AG04450 (cell line): ENCODE measurements at places on chromosomes 13 and 19.

DNA sequence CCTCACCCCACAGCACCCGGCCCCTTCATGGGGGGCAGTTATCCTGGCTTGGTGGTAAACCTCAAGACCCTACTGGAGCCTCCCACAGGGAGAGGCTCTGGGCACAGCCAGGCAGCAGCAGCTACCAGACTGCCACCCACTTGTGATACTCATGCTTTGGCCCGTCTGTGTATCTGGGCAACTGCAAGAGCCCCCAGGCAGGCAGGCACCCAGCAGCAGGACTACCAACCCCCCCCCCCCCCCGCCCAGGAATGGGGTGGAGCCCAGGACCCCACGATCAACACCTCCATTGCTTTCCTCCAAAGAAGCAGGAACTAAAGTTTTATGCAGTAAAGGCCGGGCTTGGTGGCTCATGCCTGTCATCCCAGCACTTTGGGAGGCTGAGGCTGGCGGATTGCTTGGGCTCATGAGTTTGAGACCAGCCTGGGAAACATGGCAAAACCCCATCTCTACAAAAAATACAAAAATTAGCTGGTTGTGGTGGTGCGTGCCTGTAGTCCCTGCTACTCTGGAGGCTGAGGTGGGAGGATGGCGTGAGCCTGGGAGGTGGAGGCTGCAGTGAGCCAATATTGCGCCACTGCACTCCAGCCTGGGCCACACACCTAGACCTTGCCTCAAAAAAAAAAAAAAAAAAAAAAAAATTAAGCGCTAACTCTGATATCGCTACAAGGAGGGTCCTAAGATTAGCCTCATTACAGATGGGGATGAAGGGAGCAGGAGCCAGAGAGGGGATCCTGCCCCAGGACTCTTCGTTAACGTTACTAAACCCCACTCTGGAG lies 1.1 kb upstream of the LYL1 start:
- no peak for DNase-seq

DNA sequence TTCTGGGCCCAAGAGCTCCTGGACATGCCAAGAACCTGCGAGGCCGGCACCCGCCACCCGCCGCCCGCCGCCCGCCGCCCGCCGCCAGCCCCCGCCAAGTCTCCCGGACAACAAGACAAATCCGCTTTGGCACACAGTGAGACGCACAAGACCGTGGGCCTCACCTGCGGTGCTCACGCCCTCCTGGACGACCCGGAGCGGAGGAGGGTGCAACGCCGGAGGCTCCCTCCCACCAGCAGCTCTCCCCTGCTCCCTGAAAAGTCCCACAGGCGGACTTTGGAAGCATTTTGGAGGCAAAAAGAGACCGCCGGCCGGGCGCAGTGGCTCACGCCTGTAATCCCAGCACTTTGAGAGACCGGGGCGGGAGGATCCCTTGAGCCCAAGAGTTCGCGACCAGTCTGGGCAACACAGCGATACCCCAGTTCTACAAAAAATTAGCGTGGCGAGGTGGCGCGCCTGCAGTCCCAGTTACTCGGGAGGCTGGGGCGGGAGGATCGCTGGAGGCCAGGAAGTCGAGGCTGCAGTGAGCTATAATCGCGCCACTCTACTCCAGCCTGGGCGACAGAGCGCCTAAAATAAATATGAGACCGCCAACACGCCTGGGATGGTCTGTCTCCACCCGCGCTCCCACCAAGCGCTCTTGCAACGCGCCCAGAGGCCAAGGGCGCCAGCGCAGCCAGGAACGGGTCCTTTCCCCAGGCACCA lies 783 bp downstream of the RHPN2 start:
- DNase-seq, result no peak

- DNase-seq, result no peak
These were observed 1.3 kb upstream of the CCNE1 start for GRCh38 chr19:29810504-29810871.

DNA sequence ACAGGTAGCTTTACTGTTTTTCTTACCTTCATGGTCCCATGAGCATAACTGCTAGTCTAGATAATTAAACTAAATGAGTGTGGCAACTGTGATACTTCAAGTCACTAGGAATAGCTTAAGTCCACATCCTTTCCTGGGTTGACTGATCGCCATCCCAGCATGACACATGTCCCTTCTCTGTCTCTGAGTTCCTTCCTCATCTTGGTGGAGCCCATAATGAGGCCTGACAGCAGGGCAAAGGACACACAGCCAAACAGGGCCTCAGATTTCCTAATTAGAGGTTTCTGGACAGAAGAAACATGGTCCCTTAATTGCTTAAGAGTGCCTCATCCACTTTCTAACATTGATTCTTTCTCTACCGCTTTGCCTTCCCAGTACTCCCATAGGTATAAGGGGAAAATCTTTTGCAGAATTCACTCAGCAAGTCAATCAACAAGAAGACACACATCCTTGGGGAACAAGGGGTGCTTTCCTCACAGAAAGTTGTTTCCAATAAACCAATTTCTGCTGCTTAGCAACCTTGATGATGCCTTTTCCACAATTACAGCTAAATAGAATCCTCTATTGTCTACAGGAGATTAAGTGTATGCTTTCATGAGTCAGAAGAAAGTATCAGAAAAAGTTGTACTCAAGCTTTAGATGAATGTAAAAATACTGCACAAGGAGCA lies 208.3 kb upstream of the SERP2 start:
- no peak for DNase-seq
